Stimulated activated CD8-positive, alpha-beta memory T cell treated with anti-CD3 and anti-CD28 coated beads, Interleukin-4, amount 100 ng/mL, for 48 hours (primary cell): ENCODE measurements at places on chromosomes 6 and 20.

DNA sequence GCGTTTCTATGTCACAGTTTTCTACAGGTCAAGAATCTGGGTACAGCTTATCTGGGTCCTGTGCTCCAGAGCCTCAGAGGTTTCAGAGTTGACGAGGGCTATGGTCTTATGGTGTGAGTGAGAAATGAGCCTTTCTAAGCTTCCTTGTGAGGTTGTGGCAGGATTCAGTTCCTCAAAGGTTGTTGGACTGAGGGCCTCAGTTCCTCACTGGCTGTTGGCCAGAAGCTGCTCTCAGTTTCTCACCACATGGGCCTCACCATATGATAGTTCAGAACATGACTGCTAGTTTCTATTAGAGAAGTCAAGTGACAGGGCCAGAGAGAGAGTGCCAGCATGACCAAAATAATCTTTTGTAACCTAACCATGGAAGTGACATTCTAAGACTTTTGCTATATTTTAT lies 96.1 kb downstream of the NUS1 start:
- no peak for DNase-seq

DNA sequence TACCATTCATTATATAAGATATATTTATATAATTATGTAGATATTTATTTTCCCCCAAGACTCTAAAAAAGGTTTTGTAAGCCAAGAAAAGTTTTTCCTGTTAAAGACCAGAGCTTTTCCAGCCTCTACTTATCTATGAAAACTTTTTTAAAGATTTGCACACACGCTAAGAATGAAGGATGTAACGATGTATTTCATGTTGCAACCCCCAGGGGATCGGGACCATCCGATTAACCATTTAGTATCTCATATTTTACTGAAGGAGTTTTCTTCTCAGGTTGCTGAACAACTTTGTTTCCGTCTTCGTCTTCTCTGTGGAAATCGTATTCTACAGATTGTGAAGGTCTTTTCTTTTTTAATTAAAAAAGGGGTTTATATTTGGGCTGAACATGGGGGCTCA lies 70.0 kb upstream of the SASH1 start:
- no peak for DNase-seq

GRCh38 chr6:64712606-64713005 lies 994.4 kb downstream of the EYS start:
- no peak for DNase-seq

GRCh38 chr6:119122336-119122735 lies 43.9 kb upstream of the FAM184A start:
- DNase-seq, result no peak

DNA sequence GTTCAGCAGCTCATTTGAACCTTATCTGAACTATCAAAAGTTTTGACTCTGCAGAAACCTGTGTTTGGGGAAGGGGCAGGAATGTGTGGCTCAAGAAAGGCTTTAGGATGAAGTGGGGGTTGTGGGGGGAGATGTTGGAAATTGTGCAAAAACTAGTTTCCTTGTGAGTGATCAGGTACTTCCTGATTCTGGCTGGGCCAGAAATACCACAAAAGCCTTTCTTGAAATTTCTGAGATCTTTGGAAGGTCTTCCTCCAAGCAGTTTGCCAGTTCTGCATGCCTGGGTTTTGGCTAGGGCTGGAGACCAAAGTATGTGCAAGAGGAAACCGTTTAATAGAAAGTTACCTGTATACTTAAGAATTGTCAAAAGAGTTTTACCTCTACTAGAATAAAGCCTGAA lies 116.6 kb downstream of the BMP2 start:
- no peak for DNase-seq

GRCh38 chr20:33423141-33423834 lies 20.3 kb downstream of the SNTA1 start:
- DNase-seq, result no peak

GRCh38 chr6:70277470-70277869 lies 25.4 kb downstream of the COL9A1 start:
- no peak for DNase-seq

DNA sequence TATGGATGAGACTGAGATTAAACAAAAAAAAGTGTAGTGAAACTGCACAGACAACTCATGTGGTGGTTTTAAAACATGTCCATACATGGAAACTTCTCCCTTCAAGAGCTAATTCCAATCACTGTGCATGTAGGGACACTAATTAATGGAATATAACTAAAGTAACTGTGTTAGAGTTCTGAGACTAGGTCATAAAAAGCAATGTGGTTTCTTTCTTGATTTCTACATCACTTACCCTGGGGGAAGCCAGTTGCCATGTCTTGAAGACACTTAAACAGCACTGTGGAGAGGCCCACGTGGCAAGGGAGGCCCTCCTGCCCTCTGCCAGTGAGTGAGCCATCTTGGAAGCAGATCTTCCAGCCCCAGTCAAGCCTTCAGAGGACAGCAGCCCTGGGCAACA lies 118.2 kb upstream of the DST start:
- no peak for DNase-seq

- DNase-seq, result no peak
Measured at GRCh38 chr6:8325743-8326142, 109.6 kb downstream of the SLC35B3 start.

GRCh38 chr6:126959765-126960164 lies 158.7 kb upstream of the RSPO3 start:
- no peak for DNase-seq

- DNase-seq, result no peak
Measured at GRCh38 chr20:59605601-59606364, 1.4 kb downstream of the PHACTR3 start.

DNA sequence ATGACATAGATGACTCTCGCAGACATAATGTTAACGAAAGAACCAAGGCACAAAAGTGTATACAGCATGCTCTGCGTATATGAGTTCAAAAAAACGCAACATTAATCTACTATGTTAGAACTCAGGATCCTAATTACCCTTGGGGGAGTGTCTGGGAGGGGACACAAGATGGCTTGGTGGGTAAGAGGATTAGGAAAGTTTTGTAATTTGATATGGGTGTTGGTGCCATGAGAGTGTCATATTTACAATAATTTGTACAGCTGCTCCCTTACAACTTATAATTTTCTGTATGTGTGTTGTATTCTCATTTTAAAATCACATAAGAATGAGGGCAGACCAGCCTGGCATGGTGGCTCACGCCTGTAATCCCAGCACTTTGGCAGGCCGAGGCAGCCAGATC lies 38.6 kb downstream of the TFEB start:
- no peak for DNase-seq

GRCh38 chr6:22147921-22148776 lies 148.7 kb downstream of the PRL start:
- DNase-seq, result no peak

DNA sequence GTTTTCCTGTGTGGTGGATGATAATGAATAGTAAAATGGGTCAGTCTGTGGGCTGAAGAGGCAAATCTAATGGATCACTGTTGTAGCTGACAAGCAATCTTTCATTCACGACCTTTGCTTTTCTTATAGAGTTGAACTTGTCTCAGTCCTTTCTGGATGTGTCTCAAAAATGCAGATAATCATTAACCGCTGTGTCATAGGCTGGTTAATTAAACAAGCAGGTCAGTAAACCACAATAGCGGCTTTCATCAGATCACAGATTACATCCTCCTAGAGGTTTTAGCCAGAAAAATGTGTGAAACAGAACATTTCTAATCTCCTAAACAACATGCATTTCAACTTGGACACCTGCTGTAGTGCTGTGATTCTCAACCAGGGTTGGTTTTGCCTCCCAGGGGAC lies 2.5 kb upstream of the METTL24 start:
- no peak for DNase-seq

- no peak for DNase-seq
Measured at GRCh38 chr6:134826889-134827737, 122.8 kb downstream of the ALDH8A1 start.

- no peak for DNase-seq
Measured at GRCh38 chr20:7971536-7972280, 31.4 kb upstream of the HAO1 start.

- DNase-seq, result no peak
Measured at GRCh38 chr20:41657655-41658054, 39.5 kb upstream of the CHD6 start.

- DNase-seq, result no peak
Measured at GRCh38 chr6:154613137-154613676, 102.7 kb upstream of the CNKSR3 start.

GRCh38 chr6:90107771-90108282 lies 188.8 kb downstream of the BACH2 start:
- DNase-seq, result no peak

DNA sequence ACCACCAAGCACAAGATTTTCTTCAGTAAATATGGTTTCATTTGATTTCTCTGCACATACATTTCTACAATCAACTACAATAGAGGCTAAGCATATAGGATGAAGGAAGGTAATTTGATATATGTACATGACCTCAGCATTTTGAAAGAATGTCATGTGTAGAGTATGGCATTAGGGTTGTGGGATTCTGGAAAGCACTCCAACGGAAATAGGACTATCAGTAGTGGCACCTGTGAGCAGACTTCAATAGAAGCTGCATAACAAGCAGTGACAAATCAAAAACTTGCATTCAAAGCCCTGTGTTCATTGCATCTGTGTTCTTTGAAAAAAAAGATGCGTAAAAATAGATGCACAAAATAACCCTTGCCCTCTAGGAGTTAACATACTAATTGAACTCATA lies 57.5 kb upstream of the EYA4 start:
- no peak for DNase-seq

- no peak for DNase-seq
Measured at GRCh38 chr20:63933646-63934045, 22.6 kb downstream of the UCKL1 start.

DNA sequence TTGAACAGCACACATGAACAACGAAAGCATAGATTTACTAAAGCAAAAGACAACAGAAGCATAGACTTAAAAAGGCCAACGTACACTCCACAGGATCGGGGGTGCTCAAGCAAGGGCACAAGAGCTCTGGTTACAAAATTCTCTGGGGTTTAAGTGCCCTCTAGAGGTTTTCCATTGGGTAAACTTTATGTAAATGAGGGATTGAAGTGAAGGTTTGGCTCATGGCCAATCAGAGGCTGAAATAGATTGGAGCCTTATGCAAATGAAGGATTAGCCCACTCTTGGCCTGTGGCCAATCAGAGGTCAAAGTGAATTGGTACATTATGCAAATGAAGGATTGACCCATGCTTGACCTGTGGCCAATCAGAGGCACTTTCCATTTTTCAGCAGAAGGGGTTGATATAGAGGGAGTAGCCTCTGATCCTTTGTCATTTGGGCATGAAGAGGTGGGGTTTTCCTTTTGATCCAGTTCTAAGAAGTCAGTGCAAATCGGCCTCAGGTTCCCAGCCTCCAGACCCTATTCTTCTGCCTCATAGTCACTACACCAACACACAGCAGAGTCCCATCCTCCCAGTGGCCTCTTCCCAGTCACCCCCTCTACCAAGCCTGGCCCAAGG lies 244.9 kb downstream of the THBS2 start:
- no peak for DNase-seq

GRCh38 chr6:128511506-128511905 lies 8.9 kb downstream of the PTPRK start:
- DNase-seq, result no peak

GRCh38 chr6:80457439-80457933 lies 351.0 kb downstream of the BCKDHB start:
- no peak for DNase-seq

DNA sequence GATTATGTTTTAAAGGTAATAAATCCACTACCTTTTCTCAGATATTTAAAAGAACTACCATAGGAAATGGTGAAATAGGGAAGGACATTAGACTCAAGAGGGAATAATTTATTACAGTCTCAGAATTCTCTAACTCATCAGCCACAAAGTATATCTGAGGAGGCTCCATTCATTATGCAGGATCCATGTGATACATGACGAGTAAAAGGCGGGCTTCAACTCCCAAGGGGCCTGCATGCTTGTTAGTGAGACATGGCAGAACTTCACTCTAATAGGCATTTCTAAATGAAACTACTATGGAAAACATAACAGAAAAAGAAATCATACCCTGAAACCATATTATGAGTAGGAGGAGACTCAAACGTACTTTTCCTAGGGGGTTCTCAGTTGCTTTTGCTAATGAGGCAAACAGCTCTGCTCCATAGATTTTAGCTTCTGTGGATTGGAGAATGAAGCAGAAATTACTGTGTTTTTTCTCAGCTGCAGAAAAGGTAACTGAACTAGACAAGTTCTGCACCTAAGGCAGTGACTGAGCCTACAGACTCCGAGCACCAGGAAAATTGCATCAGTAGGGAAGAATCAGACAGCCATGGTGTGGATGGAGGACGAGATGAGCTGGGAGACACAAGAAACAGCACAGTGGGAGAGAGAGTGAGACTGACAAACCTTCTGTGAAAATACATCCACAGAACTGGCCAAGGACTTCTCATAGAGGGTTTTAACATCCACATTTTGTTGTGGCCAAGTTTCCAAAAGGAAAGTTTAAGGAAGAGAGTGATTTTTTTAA lies 254.6 kb upstream of the PRDM1 start:
- no peak for DNase-seq

DNA sequence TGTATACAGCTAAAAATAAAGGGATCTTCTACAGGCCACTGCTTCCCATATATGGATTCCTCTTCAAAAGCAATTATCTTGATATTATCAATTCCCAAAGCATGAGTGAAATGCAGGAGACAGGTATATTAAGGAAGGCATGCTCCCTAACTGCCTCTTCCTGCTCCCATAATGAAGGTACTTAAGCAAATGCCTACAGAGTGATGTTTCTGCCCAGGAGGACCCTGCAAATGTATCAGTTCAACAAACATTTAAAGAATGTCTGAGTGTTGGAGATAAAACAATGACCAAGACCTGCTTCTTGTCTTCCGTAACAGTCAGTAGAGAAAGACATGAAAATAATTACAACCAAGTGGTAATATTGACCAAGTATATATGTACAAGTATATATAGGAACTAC lies 4.2 kb downstream of the UBE2J1 start:
- no peak for DNase-seq

GRCh38 chr6:46170357-46171289 lies at the start of gene ENPP5:
Gene ENPP5, minus strand, starts transcription at chr6:46170980. Its CDS starts 2,718 bp downstream, at chr6:46168262.
- DNase-seq, result peak; percentile 81

- DNase-seq, result no peak
Measured at GRCh38 chr6:145559836-145560235, 175.5 kb downstream of the EPM2A start.

DNA sequence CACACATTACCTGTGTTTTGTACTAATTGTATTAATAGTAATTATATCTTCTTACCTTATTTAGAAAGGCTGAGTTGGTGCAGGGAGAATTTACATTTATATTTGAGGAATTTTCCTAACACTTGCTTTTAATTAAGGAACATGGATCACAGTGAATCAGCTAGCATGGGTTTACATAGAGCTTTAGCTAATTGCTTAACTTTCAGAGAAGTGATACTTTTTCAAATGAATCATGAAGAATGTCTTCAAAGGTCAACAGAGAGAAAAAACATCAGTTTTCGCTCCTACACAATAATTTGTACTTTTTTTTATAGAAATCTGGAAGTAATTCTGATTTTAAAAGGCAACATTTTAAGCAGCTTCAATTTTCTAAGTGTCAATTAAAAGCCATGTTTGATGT lies 195.0 kb upstream of the HEY2 start:
- DNase-seq, result no peak

GRCh38 chr20:1317545-1318255 lies 11.2 kb downstream of the SDCBP2 start:
- no peak for DNase-seq
